ENCODE measurements at places on chromosomes 7 and 10.

DNA sequence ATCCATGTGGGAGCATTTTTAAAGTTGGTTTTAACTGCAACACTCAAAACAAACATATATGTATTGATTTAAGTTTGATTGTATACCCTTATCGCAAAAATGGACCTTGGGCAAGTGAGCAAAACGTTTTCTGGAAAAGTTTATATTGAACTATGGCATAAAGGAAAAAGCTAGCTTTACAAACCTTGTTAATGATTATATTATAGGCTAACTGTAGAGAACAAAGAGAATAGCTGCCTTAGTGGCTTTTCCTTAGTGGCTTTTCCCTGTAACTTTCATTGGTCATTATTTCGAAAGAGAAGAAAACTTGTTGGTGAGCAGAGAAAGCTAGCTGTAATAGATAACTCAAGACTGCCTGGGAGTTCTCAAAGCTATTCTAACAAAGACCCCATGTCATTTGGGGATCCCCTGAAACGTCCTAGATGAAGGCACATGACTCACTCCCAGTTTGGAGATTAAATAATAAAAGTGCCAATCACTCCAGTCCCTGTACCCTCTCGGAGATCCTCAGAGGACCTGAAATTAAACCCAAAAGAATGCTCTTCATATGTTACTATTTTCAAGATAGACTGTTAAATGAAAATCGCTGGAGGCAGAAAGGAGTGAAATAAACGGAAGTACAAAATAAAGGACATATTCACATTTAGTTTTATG, 92.1 kb downstream of the SRI start:
- DNase-seq = no peak

DNA sequence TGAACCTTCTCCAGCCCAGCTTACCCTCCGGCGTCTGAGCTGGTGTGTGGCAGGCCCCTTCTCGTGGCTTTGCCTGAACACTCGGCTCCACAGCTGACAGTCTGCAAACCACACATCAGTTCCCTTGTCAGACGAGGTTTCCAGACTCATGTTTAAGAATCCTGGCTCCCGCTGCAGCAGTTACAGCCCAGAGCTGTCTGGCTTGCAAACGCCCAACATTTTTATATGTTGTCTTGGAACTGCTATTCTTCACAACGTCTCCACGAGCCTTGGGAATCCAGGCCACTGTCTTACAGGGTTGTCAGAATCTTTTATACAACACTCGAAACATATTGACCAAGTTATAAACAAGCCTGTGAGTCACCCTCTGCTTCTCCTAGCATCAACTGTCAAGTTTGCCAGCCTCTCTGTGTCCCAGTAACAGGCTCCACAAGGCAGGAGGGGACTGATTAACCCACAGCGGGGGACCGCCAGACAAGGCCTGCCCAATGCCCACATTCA, 68.1 kb downstream of the TNS3 start:
- no peak for DNase-seq

DNA sequence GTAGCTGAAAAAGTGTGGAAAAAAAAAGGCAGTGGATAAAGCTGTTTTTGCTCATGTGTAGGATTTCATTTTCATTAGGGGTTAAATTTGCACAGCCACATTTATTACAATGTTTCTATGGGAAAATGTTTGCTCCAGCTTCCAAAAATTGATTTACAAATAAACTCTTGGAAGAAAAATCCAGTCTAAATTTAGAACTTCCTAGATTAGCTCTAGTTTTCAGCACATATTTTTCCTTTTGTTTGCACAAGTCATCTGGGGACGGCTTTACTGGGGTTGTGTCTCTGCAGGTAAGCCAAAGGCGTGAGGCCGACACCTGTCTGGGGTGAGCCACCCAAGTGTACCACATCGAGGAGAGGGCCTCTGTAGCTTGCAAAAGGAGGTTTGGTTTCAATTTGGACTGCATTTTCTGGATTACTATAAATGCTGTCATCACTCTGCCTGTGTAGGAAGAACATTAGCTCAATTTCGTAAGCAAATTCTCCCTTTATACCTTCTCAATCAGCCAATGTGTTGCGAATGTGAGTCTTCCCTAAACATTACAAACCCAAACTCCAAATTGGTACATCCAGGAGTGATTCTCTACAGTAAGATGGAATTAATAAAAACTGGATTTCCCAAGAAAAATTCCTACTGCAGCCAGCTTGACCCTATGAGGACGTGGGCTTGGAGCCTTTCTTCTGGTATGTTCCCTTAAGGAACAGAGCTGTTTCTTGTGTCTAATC, 89.5 kb upstream of the ZNF438 start:
- DNase-seq = no peak

DNA sequence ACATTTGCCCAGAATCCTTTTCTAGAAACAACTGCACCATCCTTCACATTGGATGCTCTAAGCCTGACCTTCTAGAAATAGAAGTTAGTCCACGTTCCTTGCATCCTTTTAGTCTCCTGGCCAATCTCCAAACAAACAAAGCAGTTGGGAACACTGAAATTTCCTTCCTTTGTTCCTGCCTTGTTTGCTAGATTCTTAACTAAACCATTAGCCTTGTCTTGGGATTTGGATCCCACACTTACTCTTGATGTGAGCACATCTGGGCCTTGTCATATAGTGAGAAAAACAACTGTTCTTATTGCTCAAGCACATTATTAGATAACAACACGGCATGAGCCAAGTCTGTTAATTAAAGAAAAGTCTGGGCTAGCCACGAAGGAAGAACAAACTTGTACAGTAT, 319.3 kb upstream of the GHITM start:
- DNase-seq = no peak

GRCh38 chr7:44172803-44173424, 16.3 kb downstream of the GCK start:
- DNase-seq = no peak

DNA sequence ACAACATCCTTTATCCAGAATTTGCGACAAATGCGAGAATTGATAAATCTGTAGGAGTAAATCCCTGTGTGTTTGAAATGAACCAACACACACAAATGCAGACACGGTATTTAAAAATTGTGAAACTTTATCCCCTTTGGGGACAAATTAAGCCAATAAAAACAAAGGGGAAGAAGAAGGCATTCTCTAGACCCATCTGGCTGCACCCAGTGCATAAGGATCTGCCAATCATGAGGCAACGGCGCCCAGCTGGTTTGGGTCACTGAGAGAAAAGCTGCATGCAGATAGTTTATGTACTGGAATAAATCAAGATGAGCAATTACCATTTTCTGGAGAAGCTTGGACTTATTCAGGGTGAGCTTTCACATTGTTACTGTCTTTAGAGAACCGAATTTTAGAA, 45.7 kb downstream of the VAX1 start:
- DNase-seq = no peak

DNA sequence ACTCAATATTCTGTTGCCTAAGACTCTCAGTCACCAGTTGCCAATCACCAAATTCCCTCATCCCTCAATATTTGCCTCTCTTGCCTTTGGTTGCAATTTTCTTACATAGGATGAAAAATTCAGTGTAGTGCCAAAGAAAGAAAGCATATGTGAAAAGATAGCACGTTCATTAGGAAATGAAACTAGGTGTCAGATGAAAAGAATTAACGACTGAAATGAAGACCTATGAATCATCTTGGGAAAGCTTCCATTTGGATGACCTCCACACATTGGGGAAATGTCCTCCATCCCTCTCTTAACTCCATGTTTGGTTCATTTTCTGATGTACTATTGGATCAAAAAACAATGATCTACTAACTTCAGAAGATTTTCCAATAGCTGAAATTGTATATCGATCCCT, 145.1 kb upstream of the MEOX2 start:
- DNase-seq = no peak
